Activated CD8-positive, alpha-beta memory T cell treated with anti-CD3 and anti-CD28 coated beads for 24 hours (primary cell): ENCODE measurements at places on chromosomes 5 and 9.

DNA sequence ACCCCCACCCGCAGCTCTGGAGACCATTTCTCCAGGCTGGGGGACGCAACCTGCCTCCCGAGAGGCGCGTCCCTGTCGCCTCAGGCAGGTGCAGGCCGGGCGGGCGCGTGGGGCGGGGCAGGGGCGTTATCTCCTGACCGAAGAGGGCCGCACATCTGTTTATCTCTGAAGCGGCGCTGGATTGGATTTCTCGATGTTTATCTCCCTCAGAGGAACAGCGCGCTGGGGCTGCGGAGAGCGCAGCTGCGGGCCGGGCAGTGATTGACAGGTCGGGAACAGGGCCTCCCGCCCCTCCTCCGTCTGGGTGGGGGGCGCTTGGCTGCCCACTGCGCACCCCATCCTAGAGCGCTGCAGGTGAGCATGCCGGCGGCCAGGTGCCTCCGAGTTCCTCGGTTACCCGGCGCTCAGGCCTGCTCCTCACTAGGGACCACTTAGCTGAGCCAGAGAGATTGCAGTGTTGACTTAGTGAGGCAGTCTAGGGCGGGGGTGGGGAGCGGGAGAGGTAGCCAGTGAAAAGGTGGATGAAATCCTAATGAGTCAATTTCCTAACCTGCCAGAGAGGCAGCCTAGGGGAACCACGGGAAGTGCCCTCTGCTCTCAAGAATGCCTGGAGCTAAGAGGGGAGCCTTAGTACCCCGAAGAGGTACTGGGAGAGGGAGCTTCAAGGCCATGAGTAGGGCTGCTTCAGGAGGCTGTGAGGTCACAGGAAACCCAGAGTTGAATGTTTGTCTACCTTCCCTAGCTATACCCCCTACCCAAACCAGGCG is 39.6 kb upstream of the TIFAB start:
- no peak for DNase-seq

DNA sequence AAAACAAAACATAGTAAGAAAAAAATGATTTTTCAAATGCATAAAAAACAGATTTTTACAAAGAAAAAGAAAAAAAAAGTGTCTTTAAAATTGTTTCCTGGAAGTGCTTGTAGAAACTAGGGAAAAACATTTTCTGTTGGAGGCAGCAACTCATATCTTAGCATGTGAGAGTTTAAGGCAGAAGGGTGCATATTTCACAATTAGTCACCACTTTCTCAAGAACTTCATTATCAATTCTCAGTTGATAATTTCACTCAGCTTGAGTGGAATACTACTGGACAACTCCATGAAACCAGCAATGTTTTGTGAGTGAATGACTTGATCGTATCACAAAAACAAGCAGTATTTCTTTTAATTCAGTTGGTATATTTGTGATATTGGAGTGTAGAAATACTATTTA is 508.3 kb upstream of the DAB2 start:
- no peak for DNase-seq

DNA sequence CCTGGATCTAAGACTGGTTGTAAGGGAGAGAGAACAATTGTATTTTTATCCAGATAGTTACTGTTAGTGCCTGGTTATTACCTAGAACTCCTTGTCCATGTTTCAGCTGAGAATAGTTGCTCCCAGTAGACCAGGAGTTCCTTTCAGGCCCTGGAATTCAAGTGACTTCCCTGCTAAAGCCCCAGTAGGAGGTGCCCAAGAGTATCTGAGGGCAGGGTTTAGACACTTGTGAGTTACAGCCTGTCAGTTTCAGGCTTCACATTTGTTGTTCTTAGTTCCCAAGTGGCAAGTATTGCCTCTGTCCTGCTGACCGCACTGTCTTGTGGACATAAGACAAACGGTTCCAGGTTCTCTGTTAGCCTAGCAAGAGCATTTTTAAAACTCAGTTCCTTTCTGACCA is 743.9 kb upstream of the SEMA6A start:
- DNase-seq = no peak

DNA sequence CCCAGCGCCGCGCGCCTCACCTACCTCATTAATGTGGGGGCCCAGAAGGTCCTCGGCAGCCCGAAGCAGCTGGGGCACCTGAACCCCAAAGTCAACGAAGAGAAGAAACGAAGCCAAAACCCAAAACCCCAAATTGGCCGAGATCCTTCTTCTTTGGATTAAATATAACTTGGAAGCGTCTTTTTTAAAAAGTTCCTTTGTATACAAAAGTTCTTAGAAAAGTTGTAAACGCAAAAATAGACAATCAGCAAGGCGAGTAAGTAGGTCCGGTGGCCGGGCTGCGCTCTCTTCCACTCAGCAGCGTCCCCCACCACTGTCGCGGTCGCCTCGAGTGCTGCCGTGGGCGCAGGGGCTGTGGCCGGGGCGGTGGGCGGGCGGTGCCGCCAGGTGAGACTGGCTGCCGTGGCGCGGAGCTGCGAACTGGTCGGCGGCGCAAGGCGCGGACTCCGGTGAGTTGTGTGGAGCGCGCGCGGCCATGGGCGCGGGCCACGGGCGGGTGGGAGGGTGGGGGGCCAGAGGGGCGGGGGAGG is 360 bp downstream of the KLF4 start:
- DNase-seq = no peak

DNA sequence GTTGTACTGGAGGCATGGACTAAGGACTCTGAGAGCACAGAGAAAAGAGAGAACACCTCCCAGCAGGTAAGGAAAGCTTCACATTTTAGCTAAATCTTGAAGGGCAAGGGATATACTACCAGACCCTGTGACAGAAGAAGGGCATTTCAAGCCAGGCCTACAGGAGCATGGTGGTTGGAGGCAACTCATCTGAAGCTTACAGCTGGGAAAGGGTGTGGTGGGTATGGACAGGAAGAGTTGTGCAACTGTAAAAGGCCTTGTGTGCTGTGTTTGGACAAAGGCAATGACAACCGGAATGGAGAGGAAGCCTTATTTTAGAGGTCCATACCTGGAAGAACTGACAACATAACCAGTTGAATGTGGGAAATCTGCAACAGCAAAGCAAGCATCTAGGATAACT is 31.2 kb downstream of the NIPSNAP3B start:
- DNase-seq = no peak

DNA sequence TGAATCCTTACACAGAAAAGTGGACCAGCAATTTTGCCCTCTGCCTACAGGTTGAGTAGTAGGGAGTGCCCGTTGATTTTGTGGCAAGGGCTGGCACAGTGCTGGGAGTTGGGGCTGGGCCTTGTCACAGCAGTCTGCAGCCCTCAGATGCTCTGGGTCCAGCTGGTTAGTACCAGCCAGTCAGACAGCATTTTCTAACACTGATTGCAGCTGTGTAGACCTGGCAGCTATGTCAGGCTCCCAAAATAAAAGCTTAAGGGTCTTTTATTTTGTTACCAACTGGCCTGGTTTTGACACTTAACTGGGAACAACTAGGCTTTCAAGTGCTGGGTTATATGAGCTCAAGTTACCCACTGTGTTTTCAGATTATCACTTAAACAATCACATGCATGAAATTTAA is 57.7 kb downstream of the MAT2B start:
- DNase-seq = no peak

DNA sequence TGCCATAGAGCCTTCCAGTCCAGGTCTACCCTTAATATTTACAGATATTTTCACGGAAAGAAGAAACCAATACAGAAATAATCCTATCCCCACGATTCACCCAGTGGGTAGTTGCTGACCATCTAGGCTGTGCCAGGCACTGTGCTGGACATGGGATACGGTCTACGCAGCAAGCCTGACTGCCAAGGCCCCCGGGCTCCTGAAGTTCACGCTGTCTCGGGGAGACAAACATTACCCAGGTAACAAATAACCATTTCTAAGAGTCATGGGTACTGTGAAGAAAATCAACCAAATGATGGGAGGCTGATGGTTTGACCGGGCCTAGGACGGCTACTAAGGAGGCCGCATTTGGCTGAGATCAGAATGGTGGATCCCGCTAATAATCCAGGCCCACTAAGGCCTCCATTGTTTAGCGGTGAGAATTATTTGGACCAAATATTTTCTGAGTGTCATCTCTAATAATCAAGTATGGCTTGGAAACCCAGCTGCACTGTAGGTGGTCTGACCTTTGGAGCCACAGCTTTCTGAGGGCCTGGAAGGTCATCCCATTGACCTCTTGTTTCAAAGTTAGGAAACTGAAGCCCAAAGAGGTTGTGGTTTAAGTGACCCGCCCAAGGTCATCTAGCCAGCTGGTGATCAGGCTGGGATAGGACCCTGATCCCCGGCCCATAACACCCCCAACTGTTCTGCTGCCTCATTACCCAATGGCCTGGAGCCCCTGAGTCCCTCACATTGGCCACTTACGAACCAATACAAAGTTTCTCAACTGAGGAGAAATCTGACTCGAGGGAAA is 82.4 kb downstream of the AK8 start:
- DNase-seq = peak; percentile 28

DNA sequence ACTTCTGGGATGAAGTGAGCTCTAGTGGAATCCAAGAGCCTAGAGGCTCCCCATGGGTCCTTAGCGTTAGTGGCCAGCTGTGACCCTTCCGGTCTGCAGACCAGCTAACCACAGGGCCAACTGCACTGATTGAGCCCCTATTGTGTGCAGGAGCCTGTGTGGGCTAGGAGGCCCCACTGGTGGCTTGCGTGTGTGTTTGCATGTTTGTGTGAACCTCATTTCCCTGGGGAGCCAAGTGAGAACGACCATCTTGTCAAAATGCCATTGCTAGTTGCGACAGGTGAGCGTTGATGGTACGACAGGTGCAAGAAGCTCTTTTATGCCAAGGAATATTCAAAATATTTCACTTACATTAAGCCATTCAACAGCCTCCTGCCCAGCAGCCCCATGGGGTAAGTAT is 44.1 kb upstream of the ANKRD33B start:
- DNase-seq = no peak

DNA sequence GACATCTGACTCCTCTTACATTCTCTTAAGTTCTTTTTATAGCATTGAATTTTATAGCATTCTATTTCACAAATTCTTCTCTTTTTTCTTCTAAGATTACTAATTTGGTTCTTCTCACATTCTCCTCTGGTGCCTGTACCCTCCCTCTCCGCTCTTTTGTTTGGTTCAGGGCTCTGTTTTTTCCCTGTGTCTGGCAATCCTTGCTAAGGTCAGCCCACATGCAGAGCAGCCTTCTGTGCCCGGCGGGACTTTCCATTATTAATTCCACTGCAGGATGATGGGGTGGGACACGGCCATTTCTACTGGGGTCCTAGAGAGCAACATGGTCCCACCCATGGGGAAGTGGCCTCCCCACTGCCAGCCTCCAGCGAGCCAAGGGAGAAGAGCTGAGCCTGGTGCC is 9.8 kb upstream of the TRAF2 start:
- DNase-seq = no peak

GRCh38 chr5:52892242-52892878 is 96.8 kb upstream of the ITGA2 start:
- no peak for DNase-seq

DNA sequence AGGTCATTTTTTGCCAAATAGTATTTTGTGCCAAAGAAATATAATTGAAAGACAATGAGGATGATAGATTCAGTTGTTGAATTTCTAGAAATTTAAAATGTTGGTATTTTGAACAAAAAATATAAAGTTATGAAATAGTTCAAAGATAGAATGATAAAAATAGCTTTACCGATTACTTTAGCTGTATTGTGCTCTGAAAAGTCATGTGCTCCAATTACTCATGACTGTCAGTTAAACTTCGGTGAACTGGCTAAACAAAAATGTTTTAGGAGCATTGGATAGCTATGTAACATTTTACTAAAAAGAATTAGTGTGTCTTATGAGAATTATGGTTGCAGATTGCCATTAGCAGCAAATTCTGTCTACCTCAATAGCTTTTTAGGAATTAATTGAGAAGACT is 177.3 kb upstream of the VCAN start:
- DNase-seq = no peak

GRCh38 chr9:135355521-135356011 is 124.0 kb upstream of the PPP1R26 start:
- no peak for DNase-seq

GRCh38 chr5:137415231-137415681 is 83.9 kb downstream of the SPOCK1 start:
- no peak for DNase-seq

- no peak for DNase-seq
Observed at GRCh38 chr5:78920604-78921003, 64.5 kb downstream of the ARSB start.

- DNase-seq = peak; percentile 89
Observed at GRCh38 chr9:127608104-127608966, 3.7 kb upstream of the STXBP1 start.

GRCh38 chr9:137460363-137461315 is 1.5 kb upstream of the NSMF start:
- no peak for DNase-seq

DNA sequence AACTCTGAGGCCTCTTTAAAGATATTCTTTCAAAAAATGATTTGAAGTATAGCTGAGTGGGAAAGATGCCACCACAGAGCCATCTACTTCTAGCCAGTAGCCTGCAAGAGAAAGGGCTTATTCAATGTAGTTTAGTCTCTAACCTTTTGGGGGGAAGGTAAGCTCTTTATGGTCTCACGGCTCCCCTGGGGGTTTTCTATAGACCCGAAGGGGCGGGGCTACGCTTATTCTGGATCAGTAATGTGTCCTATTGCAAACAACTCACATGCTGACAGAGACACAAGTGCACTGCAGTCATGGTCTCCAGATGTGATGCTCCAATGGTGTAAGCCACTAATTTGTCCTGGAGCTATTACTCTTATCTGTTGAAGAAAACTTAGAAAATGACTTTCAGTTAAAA is 53.4 kb upstream of the RPS23 start:
- no peak for DNase-seq

DNA sequence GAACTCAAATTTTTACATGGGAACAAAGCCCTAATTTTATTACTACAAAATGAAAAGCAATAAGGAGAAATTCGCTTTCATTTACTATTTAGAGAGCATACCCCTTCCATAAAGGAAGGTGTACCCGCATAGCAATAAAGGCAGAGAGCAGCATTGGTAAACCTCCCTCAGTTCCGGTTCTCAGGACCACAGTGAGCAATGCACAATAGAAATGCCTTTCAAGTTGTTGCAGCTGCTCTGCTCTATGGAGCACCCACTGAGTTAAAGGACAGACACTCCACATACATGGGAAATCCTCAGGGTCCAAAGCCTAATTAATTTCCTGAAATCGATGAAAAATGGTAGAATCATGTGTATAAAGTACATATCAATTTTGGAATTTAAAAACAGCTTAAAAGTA is 89.9 kb upstream of the MPDZ start:
- no peak for DNase-seq

- no peak for DNase-seq
Observed at GRCh38 chr9:127919253-127919815, 2.5 kb upstream of the ST6GALNAC4 start.
